ENCODE measurements at places on chromosomes 12 and 14.

DNA sequence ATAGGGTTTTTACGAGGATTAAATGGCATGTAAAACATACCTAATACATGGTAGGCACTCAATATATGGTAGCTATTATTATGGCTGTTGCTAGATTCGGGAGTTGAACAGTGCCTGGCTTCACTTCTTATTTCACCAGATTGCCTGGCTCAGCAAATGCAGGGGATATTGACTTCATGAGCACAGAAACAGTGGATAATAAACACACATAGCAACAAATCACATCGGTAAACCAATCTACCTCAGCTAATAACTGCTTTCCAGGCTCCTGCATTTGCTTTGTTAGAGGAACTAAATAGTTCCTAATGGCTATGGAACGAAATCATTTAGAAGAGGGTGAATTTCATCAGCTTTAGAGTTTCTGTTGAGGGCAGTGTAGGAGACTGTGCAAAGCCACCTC is 105.2 kb upstream of the TMCC3 start:
- DNase-seq, result no peak

- DNase-seq, result no peak
Measured at GRCh38 chr12:85781766-85782165, 54.4 kb downstream of the RASSF9 start.

DNA sequence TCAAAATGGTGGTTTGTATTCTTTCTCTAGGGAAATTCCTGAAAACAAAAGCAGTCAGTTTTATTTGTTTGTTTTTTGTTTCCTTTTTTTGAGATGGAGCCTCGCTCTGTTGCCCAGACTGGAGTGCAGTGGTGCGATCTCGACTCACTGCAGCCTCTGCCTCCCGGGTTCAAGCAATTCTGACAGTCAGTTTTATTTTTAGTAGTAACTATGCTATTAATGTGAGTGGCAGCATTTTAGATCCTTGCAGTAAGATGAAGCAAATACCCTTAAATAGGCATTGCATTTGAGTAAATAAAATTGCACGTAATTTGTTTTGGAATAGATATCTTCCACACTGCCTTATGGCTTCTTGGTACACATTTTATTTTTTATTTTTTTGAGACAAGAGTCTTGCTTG is 23.6 kb downstream of the YY1 start:
- no peak for DNase-seq

DNA sequence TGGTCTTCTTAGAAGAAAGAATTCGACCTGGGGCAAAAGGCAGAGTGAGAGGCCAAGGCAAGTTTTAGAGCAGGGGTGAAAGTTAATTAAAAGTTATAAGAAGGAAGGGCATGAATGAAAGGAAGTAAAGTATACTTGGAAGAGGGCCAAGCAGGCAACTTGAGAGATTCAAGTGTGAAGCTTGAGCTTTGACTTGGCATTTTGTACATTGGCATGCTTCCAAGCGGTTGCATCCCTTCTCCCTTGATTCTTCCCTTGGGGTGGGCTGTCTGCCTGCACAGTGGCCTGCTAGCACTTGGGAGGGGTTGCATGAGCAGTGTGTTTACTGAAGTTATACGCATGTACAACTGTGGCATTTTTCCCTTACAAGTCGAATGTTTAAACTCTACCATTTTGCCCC is 74.8 kb upstream of the MGAT4C start:
- no peak for DNase-seq

DNA sequence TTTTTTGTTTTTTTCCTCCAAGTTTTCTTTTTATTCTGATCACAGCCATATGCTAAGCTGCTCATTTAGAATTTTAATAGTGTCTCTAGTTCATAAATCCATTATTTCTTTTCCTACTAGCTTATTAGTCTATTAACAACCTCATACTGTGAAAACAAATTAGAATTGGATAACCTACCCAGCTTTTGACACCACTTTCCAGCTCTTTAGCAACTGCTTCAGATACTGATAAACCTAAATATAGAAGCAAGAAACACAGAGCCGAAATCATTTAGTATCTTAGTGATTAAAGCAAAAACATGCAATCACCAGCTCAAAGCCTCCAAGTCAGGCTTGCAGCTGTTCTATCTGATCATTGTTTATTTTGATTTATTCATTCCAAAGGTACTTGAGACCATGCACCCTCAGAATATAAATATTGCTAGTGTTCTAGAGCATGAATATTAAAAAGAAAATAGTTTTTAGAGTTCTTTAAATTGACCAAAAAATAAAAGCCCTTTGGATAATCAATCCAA is 121.5 kb downstream of the STXBP6 start:
- DNase-seq, result no peak

GRCh38 chr14:101223127-101223526 is 319.6 kb upstream of the RTL1 start:
- DNase-seq, result no peak
